ENCODE measurements at places on chromosomes 4 and X.

- DNase-seq, result no peak
Measured at GRCh38 chr4:79155336-79155735, 170.5 kb downstream of the NAA11 start.

DNA sequence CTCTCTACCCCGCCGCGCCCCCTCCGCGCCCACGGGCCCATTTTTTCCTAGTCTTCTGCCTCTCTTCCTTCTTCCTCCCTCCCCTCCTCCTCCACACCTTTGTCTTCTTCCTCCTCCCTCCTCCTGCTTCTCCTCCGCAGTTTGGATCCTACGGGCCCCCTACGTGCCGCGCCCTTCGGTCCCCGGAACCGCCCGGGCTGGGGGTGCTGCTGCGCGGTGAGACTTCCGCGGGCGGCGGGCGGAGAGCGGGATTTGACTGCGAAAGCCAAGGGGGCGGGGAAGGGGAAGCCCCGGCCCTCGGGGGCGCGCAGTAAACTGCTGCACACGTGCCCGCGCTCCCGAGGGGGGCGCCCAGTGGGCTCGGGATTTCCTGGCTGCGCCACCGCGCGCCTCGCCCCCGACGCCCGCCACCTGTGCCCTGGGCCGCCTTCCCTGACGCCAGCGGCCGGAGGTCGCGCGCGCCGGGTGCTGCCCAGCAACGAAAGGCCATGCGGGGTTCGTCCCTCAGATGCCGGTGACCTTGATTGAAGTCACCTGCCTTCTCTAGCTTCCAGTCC is 3.3 kb upstream of the NKX3-2 start:
- no peak for DNase-seq

- no peak for DNase-seq
Measured at GRCh38 chr4:185730387-185730786, 81.6 kb downstream of the SORBS2 start.

DNA sequence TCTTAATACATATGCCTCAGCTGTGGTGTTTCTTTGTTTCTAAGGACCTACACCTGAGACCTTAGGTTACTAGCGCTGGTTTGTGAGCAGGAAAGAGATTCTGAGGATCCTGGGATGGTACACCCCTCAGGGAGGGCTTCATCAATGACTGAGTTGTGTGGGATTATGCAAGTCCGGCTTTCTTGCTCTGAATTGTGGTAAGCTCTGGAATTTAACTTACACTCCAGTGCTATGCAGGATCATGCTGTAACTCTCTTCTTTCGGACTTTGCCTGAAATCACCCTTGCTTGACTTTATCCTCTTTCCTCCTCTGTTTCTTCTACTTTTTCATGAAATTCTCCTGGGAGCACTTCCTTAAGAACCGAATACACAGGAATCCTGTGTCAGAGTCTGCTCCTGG is 431.5 kb upstream of the BOD1L1 start:
- DNase-seq, result no peak
